Inflammatory macrophage (primary cell): ENCODE measurements at places on chromosomes 2 and 18.
A peak's percentile ranks its signal among the peaks of the same experiment; 100 is the strongest.

DNA sequence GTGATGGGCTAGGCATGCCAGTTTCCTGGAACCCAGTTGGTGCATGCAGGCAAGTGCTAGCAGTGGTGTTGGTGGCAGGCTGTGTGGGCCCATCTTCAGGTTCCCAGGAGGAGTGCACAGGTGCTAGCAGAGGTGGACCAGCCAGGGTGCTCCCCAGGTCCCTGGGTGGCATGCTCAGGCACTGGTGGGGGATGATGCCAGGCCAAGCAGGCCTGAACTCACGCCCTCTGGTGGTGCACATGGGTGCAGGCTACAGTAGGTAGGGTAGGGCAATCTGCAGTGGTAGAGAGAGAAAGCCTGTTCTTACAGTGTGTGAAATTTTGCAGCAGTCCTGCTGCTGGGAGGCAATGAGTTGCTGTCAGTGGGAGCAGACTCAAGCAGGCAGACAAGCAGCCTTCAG is 1651.8 kb downstream of the DPP10 start:
- no peak for DNase-seq

GRCh38 chr2:231554748-231555545 is 24.7 kb upstream of the NMUR1 start:
- peak; percentile 35 for DNase-seq

DNA sequence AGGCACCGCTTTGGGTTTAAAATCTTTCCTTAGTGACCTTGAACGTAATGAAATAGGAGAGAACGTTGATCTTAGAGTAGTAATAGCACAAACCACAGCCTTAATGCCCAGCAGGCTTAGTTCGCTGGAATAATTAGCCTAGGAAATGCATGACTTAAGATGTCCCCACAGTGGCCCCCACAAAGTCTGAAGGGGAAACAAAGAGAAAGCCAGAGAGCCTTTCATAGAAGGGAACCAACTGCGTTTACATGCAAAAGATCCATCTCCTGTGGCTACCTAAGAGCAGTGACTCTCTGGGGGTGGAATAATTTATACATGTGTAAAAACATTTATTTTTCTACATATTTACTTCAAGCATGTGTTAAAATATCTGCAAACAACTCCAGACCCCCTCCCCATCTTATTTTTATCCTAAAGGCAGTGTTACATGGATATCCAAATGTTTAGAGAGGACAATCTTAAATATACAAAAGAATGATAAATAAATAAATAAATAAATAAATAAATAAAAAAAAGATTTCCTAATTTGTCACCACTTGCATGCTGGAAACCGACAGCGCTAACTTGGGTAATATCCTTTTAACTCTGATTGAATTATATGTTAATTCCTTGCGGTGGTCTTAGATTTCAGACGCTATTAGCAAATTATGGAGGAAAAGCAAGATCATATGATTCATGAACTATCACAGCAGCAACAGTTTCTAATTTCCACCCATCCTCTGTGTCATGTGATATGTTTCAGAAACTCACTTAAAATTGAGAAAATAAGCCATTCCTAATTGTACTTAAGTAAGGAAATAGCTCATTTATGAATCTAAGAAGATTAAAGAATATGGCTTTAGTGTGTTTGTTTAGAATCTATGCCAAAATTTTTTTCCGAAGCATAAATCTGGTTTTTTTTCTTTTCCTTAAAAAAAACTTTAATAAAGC is 23.4 kb upstream of the CYP1B1 start:
- peak; percentile 35 for DNase-seq

DNA sequence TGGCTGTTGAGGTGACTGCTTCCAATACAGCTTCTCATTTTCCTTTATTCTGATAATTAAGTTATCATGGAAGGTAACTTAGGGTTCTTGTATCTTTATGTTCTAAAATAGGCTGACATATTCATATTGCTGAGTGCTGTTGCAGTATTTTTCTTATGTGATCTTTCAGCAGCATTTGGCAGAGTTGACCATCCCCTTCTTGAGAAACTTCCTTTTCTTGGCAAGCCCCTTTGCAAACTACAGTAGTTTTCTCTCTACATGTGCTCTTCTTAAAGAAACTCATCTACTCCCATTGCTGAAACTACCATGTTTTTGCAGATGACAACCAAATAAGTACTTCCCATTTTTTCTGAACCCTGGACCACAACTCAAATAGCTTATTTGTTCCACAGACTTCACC is 476.5 kb upstream of the TRIB2 start:
- DNase-seq = no peak

DNA sequence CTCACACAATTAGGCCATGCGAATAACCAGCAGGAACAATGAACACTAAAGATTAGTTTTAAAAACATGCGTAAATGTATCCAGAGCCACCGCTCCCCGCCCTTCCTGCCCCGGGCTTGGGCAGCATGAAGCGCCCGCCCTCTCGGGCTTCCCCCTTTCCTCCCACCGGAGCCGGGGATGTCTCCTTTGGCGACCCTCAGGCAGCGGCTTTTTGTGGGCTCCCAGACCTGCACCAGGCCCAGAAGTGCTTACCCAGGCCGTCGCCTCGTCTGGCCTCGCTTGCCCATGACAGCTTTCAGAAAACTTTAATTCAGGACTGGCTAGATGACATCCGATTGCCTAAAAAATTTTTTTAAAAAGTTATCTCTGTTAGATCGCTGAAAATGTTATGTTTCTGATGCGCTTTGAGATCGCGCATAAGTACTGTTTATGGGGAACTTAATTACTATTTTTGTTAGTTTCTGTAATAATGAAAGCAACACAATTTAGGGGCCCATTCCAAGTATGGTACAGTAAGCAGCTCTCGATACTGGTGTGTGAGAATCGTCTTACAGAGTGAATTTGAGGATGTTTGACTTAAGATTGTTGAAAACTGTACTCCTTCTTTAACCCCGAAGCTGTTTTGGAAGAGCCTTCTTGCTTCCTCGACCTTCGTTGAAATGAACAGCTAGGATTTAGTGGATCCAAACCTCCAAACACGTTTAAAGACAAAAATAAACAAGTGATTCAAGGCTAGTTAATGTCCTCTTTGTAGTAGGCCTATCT is 1.1 kb downstream of the MAP3K20 start:
- peak; percentile 8 for DNase-seq

DNA sequence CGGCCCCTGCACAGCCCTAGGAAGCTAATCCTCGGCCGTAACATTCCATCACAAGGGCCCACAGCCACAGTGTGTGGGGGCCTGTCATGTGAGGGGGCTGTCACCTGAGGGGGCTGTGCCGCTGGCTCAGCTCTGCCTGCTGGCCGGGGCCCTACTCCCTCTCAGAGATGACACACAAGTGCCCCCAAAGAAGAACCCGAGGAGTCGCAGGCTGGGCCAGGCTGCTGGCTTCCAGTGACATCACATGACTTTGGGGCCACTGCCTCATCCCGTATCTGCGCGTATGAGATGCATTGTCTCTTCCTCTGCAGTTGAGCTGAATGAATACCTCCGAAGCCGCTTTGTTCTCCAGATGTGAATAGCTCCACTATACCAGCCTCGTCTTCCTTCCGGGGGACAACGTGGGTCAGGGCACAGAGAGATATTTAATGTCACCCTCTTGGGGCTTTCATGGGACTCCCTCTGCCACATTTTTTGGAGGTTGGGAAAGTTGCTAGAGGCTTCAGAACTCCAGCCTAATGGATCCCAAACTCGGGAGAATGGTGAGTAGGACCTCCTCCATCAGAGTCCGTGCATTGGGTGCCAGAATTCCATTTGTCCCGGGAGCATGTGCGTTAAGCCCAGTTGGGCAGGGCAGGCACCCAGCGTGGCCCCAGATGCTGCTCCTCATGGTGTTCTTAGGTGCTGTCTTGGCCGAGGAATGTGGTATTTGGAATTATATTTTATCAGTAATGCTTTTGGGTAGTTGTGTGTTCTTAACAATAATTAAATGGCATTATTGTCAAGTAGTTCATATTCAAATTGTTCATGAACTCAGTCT is at the start of gene CNDP1:
Gene CNDP1 (plus strand): TSS at position 351 of the 820 bp plus-strand sequence. CDS start 168 bp downstream, at position 519.
- no peak for DNase-seq

GRCh38 chr18:36650906-36651305 is 177.9 kb downstream of the TPGS2 start:
- no peak for DNase-seq

GRCh38 chr2:127563458-127564428 is 28.3 kb downstream of the MYO7B start:
- DNase-seq = peak; percentile 38

- DNase-seq = no peak
Observed at GRCh38 chr18:37716106-37716735, 150.6 kb upstream of the CELF4 start.

DNA sequence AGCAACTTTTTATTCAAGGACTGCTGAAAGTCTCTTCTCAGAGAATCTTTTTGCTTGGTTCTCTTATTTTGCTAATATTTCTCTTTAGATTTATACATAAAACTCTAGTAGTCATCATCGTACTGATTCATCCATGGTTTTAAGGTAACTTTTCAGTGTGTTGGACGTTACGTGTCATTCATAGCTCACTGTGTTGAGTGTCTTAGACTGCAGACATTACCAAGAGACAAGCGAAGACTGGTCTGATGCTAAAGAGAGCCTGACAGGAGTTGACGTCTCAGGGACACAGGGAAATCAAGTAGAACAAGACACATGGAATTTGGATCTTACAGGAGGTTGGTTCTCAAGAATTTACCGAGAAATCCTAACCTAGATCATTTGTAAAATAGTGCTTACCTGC is 25.5 kb downstream of the RBM44 start:
- no peak for DNase-seq

DNA sequence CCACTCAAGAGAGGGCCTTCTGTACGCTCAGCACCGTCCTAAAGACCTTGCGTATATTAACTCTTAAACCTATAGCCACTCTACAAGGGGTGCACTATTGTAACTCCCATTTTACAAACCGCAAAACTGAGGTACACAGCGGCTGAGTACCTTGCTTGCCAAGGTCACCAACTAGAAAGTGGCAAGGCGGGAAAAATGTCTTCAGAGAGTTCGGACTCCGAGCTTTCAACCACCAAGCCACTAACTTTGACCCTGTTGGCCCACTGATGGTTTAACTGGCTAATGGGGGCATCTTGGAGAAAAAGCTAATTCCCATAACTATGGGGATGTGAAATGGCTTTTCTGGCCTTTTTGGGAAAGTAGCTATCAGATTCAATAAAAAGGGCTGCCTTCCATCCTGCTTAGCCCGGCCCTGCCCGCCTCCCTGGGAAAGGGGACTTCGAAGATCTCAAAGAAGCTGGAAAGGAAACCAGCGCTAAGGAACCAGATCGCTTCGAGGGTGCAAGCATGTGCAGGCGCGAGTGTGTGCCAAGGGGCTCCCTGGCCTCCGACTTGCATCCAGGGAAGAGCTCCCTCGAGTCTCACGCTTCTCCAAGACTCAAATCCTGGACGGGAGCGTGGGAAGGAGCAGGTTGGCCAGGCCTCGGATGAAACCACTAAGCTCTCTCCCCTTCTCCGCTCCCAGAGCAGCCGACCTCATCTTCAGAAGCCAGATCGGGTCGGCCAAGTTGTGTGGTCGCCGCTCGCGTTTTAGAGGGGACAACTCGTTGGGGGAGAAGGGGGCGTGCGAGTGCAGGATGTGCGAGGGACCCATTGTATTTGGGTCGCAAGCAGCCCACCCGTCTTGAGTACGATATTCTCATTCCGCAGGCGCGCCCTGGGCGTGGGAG is 2.2 kb upstream of the SP5 start:
- no peak for DNase-seq

DNA sequence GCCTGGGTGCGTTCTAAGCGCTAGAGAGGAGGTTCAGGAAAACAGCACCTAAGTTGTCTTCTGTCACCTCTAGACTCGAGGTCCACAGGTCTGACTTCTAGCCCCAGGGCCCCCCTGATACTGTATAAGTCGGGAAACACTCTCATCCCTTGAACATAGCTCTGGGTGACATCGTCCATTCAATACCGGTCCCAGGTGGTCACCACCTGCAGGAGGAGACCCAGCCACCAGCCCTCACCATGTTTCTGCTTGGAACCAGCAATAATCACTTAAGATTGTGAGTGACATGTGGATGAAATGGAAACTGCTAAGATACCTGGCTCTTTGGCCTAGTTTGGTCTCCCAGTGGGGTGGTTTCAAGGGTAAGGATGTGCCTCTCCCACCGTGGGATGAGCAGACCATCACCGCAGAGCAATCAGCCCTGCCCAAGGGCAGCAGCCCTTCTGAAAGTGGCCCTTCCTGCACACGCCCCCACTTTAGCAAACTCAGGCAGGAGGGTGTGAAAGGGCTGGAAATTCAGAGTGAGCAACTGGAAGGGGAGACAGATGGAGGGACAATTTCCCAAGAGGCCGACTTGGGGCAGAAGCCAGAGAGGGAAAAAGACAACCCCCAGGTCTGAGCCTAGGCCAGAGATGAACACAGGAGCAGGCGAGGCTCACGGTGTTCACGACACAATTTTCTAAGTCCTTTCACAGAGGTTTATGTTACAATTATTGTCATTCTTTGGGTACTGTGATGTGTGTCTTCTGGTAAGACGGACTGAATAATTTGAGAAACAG is 95.2 kb downstream of the ZNF516 start:
- no peak for DNase-seq

DNA sequence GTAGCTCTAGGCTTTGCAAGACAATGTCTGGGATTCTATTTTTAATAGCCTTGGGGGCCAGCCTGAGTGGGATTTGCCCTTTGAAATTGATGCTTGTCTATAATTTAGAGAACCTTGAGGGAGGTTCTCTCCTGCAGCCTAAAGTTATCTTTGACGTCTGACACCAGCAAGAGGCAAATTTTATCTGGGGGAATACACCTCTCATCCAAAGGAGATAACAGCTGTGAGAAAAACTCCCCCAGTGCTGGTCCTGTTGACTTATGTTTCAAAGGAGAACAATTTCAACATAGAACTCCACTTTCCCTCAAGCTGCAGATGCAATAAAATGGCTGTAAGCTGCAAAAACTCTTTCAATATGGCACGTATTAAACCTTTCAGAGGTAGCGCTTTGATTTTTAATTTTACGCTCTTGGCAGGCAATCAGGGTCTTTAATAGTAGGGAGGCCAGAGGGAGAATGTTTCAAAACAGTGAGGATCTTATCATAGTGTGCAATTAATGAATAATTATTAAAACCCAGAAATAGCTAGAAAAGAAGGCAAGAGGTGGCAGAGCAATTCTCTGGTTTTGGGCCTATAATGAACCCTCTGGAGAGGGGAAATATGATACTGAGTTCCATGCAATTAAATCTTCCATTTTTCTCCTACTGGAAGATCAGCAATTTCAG is 62.4 kb downstream of the LYPD1 start:
- DNase-seq = no peak

GRCh38 chr2:222483513-222484039 is 59.2 kb downstream of the SGPP2 start:
- DNase-seq = peak; percentile 2

DNA sequence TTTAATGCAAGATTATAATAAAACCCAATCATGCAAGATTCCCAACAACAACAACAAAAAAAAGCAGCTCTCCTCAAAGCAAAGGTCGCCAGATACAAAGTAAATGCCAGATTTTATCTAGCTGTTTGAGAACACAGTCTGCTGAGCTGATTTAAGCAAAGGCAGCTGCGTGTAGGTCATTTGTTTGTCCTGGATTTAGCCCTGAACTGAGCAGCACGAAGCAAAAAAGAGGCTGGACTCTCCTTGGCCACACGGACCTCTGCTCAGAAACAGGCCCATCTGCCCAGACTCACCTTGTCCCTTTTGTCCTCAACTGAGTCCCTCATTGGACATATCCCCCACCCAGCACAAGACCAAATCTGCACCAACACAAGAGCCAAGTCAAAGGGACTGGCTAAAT is 91.5 kb downstream of the PID1 start:
- DNase-seq = no peak

- no peak for DNase-seq
Observed at GRCh38 chr18:73164430-73164829, 296.6 kb upstream of the NETO1 start.

- no peak for DNase-seq
Observed at GRCh38 chr18:78368726-78369125, 610.9 kb upstream of the SALL3 start.
